A673 (cell line): ENCODE measurements at places on chromosomes 4 and X.

DNA sequence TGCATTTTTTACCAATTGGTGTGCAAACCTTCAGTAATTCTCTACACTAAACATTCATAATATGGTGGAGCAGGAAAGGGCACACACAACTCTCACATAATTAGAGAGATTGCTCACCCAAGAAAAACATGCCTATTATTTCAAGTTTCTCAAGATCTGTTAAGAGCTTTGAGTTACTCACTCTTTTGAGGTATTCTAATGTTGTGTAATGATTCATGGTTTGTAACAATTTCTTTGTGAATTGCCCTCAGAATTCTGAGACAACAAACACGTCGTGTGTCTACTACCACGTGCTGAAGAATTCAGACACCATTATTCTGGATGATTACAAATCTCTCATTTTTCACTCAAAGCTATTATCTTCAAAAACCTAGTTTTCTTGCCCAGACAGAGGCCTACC is 82.8 kb downstream of the PDGFC start:
- peaks cover 6% of the 10 kb centered on the region for H3K4me1 ChIP-seq
- H3K27ac ChIP-seq = no peak overlapping the region
- no peaks in the 10 kb centered on the region for H3K27me3 ChIP-seq
- DNase-seq = no peak
- H3K4me3 ChIP-seq = no peak overlapping the region

GRCh38 chr4:8268901-8269534 is 536 bp upstream of the HTRA3 start:
- no peak overlapping the region for H3K27ac ChIP-seq
- DNase-seq = no peak
- H3K27me3 ChIP-seq = peaks cover 25% of the 10 kb centered on the region
- no peaks in the 10 kb centered on the region for H3K36me3 ChIP-seq
- H3K4me1 ChIP-seq = peaks cover 9% of the 10 kb centered on the region

- no peaks in the 10 kb centered on the region for H3K36me3 ChIP-seq
- no peaks in the 10 kb centered on the region for H3K27me3 ChIP-seq
- peaks cover 18% of the 10 kb centered on the region for H3K4me1 ChIP-seq
- peak; percentile 87 for DNase-seq
- peak overlapping the region; percentile 59 for H3K27ac ChIP-seq
- no peak overlapping the region for H3K4me3 ChIP-seq
These were observed 66.4 kb downstream of the JADE3 start for GRCh38 chrX:46978341-46979291.

DNA sequence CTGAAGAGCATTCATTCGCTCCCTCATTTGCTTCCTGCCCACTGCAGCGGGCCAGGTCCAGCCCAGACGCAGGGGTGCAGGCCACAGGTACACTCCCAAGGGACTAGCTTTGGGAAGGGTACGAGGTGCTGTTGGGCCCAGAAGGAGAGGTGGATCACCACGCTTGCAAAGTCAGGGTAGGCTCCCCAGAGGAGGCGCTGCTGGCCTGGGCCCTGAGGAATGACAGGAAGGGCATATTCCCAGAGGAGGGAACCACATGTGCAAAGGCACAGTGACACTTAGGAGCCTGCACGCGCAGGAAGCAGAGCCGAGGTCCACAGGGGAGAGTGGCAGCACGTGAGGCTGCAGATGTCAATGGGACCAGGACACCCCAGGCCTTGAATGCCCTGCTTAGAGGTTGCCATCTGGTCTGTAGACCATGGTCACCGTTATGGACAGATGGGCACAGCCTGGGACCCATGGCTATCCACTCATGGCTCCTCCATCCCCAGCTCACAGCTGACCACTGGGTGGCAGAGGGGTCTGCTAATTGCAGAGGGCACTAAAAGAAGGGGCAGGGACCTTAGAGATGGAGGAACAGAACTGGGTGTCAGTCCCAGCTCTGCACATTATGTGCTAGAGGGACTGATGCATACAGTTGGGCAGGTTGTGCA is 7.9 kb downstream of the HTRA3 start:
- H3K27me3 ChIP-seq = no peaks in the 10 kb centered on the region
- no peak for DNase-seq
- no peaks in the 10 kb centered on the region for H3K36me3 ChIP-seq
- peaks cover 41% of the 10 kb centered on the region for H3K4me1 ChIP-seq

GRCh38 chr4:17072483-17072882 is 174.0 kb upstream of the LDB2 start:
- H3K27me3 ChIP-seq = no peaks in the 10 kb centered on the region
- DNase-seq = peak; percentile 29
- peaks cover 12% of the 10 kb centered on the region for H3K4me1 ChIP-seq
- H3K36me3 ChIP-seq = no peaks in the 10 kb centered on the region
- H3K4me3 ChIP-seq = no peak overlapping the region

DNA sequence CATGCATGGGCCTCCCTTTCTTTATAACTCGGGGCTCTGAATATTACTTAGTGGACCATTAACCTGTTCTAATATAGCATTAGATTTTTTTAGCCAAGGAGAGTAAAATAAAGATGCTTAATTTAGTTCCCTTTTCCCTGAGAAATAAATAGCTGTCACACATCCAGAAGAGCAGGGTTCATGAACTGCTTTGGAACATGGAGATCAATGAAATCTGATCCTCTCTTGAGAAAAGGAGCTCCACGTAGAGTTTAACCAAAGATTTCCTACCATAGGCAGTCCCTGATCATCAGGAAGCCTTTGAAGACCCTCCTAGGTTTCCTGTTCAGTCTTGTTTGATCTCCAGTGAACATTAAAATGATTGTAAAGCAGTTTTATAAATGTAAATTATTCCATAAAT is 8.5 kb upstream of the PCDH19 start:
- no peak for DNase-seq
- H3K36me3 ChIP-seq = no peaks in the 10 kb centered on the region
- H3K27me3 ChIP-seq = peaks cover 3% of the 10 kb centered on the region
- H3K4me3 ChIP-seq = no peak overlapping the region
- no peaks in the 10 kb centered on the region for H3K4me1 ChIP-seq

DNA sequence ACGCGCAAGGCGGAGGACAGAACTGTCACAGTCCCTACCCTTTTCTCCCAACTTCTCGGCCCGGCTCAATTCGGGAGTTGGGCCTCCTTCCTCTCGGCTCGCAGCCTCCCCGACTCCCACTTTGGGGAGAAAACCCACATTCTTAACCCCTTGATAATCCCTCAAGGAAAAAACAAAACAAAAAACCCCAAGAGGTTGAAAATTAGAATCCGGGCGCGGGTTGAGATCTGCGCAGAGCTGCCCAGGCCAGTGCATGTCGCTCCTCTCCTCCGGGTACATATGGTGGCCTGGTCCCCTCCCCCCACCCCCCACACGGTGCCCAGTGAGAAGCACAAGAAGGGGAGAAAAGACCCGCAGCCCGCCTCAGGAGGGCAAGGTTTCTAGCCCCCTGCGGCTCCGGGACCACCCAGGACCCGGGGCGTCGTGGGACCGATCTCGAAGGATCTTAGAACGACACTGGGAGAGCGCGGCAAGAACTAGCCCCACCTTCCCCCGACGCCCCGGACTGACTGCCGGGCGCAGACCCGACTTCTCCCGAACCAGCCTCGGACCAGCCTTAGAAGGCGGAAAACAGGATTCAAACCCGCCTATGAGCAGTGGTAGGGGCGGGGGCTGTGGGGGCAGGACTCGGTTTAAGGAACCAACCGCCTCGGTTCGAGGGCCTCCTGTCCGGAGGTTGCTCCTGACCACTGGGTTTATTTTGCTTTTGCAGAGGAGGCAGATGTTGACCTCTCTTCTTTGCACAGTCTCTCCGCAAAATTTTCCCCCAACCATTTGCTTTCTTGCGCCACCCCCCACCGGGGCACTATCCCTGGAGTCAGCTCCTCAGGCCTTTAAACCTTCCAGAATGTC is 2.5 kb upstream of the PDGFRA start:
- no peak overlapping the region for H3K27ac ChIP-seq
- H3K4me1 ChIP-seq = no peaks in the 10 kb centered on the region
- H3K36me3 ChIP-seq = no peaks in the 10 kb centered on the region
- H3K27me3 ChIP-seq = peaks cover 78% of the 10 kb centered on the region
- no peak overlapping the region for H3K4me3 ChIP-seq
- DNase-seq = no peak

- DNase-seq = peak; percentile 51
- no peak overlapping the region for H3K27ac ChIP-seq
- H3K4me1 ChIP-seq = no peaks in the 10 kb centered on the region
- peaks cover 24% of the 10 kb centered on the region for H3K36me3 ChIP-seq
These were observed 11.2 kb downstream of the SLC25A6 start for GRCh38 chrX:1380672-1381233.

DNA sequence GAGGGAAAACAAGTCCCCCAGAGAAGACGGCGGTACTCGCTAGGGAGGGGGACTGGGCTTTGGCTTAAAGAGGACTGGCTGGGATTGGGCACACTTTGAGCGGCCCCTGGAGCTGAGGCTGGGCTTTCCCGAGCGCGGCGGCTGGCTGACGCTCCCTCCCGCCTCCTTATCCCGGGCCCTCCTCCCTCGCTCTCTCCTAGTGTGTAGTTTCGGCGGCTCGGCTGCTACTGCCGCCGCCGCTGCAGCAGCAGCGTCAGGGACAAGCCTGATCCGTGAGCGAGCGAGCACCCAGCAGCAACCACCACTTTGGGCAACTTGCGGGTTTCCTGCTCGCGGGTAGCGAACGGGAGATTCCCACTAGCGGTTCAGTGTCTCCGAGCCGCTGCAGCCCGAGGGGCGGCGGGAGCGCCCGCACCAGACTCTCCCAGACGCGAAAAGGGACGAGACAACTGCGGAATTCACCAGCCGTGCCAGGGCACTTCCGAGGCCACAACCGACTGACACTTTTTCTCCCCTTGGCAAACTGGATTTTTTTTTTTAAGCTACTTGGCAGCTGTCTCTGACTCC is 632 bp upstream of the PCDH7 start:
- H3K4me1 ChIP-seq = peaks cover 18% of the 10 kb centered on the region
- peak; percentile 90 for DNase-seq
- H3K27ac ChIP-seq = peak overlapping the region; percentile 96
- peak overlapping the region; percentile 93 for H3K4me3 ChIP-seq
- H3K27me3 ChIP-seq = no peaks in the 10 kb centered on the region

DNA sequence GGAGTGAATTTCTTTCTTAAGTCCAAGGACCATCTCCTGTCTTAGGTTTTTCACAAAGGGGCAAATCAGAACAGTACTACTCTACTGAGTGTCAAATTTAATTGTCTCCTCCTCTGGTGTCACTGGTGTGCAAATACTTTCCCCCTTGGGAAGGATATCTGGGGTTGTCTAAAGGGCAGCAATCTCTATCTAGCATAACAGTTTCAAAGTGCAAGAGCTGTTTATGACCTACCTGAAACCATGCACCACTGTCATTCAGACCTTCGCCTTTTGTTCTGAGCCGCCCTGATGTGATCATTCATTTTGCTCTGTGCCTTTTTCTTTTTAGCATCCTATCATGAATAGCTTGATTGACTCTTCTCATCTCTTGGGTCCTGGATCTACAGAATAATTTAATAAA is 39.3 kb downstream of the IL1RAPL1 start:
- H3K4me3 ChIP-seq = no peak overlapping the region
- no peak overlapping the region for H3K27ac ChIP-seq
- H3K36me3 ChIP-seq = no peaks in the 10 kb centered on the region

GRCh38 chr4:169869490-169869889 is 111.7 kb upstream of the HPF1 start:
- no peaks in the 10 kb centered on the region for H3K4me1 ChIP-seq
- no peaks in the 10 kb centered on the region for H3K36me3 ChIP-seq
- no peak for DNase-seq
- peaks cover 12% of the 10 kb centered on the region for H3K27me3 ChIP-seq

- no peaks in the 10 kb centered on the region for H3K27me3 ChIP-seq
- H3K36me3 ChIP-seq = peaks cover 5% of the 10 kb centered on the region
- DNase-seq = no peak
These were observed 66.7 kb downstream of the STAG2 start for GRCh38 chrX:124028182-124028581.

- DNase-seq = no peak
- no peaks in the 10 kb centered on the region for H3K36me3 ChIP-seq
- no peaks in the 10 kb centered on the region for H3K4me1 ChIP-seq
- H3K27me3 ChIP-seq = no peaks in the 10 kb centered on the region
These were observed 5.7 kb upstream of the RNF4 start for GRCh38 chr4:2462992-2463762.

GRCh38 chr4:105963461-105964400 is 68.5 kb downstream of the NPNT start:
- no peaks in the 10 kb centered on the region for H3K27me3 ChIP-seq
- no peak for DNase-seq
- no peak overlapping the region for H3K4me3 ChIP-seq
- no peaks in the 10 kb centered on the region for H3K4me1 ChIP-seq

- H3K4me1 ChIP-seq = no peaks in the 10 kb centered on the region
- no peak overlapping the region for H3K4me3 ChIP-seq
- no peaks in the 10 kb centered on the region for H3K27me3 ChIP-seq
- no peak overlapping the region for H3K27ac ChIP-seq
These were observed 414.0 kb upstream of the HS3ST1 start for GRCh38 chr4:11842620-11843263.

DNA sequence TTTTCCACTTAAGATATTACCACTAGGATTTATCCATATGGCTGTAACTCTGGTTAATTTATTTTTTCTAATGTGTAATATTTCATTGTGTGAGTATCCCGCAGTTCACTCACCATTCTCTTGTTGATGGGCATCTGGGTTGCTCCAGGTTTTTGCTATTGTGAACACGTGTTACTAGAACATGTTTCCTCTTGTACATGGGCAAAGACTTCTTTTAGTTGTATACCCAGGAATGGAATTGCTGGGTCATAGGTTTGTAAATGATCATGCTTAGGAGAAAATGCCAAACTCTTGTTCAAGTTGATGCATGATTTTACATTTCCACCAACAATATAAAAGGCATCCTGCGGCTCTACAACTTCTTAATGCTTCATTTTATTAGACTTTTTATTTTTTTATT is 26.8 kb downstream of the SYNPO2 start:
- no peak for DNase-seq
- H3K36me3 ChIP-seq = no peaks in the 10 kb centered on the region
- no peaks in the 10 kb centered on the region for H3K4me1 ChIP-seq
- H3K27me3 ChIP-seq = no peaks in the 10 kb centered on the region
- H3K27ac ChIP-seq = no peak overlapping the region

DNA sequence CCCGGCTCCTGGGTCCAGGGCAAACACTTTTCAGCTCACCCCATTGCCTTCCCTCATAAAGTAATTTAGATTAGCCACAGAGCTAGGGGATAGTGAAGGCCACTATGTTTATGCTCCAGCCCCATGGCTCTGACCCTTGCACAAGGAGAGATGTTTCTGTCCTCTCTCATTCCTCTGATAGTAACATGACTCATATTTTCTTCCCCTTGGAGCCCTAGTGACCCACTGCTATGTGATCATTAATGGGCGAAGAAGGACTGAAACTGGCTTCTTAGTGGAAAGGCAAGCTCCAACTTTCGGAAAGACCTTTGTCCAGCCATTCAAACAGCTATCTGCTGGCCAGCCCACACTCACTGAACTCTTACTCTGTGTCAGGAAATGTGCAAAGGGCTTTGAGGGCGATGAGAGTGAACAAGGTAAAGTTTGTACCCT is 12.3 kb downstream of the CLDN2 start:
- H3K36me3 ChIP-seq = no peaks in the 10 kb centered on the region
- no peaks in the 10 kb centered on the region for H3K27me3 ChIP-seq
- no peak overlapping the region for H3K4me3 ChIP-seq

- no peaks in the 10 kb centered on the region for H3K27me3 ChIP-seq
- H3K27ac ChIP-seq = no peak overlapping the region
- no peaks in the 10 kb centered on the region for H3K36me3 ChIP-seq
These were observed 28.5 kb upstream of the FGF5 start for GRCh38 chr4:80237992-80238391.

GRCh38 chr4:1502976-1503375 is 96.7 kb upstream of the NKX1-1 start:
- H3K36me3 ChIP-seq = no peaks in the 10 kb centered on the region
- no peak overlapping the region for H3K27ac ChIP-seq
- DNase-seq = no peak
- no peaks in the 10 kb centered on the region for H3K4me1 ChIP-seq
- H3K4me3 ChIP-seq = no peak overlapping the region
- H3K27me3 ChIP-seq = peaks cover 24% of the 10 kb centered on the region
